ENCODE measurements at places on chromosomes 2 and 18.

DNA sequence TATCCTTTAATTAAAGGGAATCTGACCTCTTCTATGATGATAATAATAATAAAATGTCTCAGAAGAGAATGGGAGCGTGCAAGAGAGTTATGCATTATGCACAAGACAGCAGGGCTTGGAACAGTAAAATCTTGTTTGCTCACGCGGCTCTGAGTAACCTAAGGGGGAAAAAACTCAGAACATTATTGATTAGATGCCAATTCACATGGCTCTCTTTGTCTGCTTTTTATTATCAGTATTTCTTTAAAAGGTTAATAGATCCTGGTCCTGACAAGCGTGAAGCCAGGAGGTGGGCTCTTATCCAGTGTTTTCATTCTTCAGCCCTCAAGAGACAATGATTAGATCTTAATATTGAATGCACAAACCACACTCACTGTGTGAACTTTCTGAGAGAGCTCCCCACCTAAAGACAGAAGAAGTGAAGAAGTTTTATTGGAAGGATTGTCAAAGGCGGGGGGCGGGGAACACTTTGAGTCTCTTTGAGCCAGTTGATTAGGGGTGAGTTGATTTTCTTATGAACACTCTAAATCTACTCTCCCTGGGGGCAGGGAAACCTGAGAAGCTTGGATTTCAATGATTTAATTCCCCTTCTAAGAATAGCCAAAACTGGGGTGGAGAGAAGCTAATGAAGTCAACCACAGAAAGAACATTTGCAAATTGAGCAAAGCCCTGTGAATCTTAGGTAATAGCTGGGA is 127.5 kb upstream of the CTAGE1 start:
- DNase-seq = no peak

- no peak for DNase-seq
Observed at GRCh38 chr2:12732651-12733050, 15.9 kb downstream of the TRIB2 start.

DNA sequence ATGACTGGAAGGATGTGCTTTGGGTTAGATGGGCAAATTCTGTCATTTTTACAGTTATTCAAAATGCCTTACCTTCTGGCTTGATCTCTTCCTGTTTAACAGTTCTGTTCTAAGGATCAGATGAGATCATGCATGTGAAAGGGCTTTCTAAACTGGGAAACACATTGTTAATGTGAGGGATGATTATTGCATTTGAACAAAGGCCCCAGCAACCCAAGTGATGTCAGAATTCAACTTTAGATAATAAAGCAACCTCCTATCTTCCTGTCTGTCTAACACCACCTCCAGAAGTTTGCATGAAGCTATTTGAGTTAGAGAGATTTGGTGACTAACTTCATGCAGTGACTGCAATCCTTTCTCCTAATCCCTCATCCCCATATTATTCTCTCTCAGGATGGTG is 77.8 kb upstream of the B3GNT2 start:
- DNase-seq = no peak

GRCh38 chr2:168155046-168155445 is 92.3 kb downstream of the STK39 start:
- DNase-seq = no peak

DNA sequence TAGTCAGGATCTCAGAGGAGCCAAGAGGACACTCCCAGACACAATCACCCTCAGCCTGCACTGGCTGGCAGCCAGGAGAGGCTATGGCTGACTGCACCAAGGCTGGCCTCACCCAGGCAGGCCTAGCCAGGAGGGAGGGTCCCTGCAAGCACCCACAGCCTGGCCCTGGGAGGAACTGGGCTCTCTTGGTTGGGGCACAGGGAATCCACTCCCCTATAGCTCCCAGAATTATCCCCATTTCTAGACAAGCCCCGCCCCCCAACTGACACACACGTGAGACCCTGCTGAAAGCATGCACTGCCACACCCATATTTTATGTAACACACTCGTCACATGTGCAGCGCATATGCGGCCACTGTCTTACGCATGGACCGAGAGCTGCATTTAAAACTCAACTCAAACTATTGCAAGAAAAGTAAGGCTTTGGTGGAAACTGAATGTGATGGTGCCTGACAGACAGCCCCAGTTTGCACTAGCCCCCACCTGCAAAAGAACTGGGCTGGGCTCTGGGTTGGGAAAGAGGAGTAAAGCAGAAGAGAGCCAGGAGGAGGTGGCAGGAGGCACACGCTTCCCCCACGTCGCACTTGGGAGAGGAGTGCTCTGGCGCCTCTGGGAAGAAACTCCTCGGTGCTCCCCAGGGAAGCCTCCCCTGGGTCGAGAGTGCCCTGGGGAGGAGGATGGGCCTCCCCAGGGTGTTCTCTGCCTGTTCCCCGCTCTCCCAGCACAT is 28.9 kb upstream of the ARHGEF4 start:
- no peak for DNase-seq

DNA sequence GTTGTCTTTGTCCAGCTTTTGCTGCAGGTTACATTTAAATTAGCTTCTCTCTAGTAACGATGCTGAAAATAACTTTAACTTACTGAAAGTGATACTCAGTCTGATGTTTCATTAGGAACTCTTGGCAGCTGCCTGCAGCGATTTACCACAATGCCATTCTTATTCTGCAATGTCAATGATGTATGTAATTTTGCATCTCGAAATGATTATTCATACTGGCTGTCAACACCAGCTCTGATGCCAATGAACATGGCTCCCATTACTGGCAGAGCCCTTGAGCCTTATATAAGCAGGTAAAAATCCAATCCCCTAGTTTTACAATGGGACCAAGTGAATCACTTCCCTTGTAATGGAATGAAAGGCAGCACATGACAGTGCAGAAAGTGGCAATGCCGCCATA is 16.3 kb upstream of the MFF start:
- DNase-seq = no peak

DNA sequence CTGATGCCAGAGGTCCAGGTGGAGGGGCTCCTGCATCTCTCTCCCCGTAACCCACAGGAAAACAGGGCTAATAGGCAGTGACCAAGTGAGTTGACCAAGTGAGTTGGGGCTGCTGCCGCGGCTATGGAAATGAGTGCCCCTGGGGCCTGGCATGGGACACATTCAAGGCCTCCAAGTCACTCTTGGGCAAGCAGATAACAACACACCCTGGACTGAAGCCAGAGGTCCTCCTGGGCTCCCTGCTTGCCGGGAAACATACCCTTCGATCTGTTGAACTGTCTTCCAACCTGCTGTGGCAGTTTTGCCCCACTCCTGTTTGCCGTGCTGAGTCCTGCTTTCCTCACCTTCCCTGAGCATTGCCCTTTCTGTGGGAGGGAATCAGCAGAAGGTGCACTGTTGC is 89.2 kb downstream of the LIPG start:
- DNase-seq = no peak

GRCh38 chr2:233036162-233036838 is 3.8 kb downstream of the NEU2 start:
- DNase-seq = no peak

DNA sequence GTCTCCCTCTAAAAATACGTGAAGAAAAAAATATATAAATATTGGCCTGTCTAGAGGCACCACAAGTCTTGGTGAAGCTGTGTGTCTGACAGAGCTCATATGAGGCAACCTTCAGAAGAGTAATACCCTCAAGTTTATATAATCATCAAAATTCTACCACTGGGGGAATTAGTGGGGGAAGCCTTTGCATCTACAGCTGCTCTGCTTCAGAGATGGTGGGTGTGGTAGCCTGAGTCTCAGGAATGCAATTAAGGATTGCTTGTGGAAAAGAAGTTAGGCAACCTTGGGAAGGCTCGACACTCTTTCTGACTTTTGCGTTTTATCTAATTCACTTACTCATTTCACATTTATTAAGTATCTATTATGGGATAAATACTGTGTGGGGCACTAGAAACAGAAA is 17.4 kb downstream of the TPGS2 start:
- no peak for DNase-seq

GRCh38 chr2:133317178-133317577 is 251.1 kb downstream of the NCKAP5 start:
- DNase-seq = no peak

DNA sequence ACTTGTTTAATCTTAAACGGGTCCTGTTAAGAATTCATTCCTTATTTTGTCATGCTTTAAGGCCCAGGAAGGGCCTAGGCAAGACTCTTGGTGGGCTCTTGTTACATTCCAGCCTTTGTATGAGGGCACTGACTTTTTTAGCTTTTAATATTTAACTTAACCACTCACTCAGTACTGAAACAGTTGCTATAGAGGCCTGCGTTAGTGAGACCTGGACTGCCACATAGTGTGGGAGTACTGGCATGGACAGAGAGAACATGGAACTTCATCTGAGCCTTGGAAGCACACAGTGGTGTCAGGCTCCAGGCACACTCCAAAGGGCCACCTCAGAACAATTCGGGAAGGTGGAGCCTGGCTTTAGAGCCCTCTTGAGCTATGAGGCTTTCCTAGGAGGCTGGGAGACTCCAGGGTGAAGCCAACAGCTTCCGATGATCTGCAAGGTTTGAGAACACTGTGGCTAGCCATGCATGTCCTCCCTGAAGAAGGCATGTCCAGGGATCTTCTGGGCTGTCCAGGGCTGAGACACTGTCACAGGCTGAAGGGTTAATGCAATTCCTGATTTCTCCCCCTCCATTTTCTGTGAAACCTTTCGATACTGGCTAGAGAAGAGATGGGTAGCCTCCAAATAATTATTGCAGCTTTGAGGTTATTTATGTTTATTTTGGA is 155.4 kb upstream of the ACAA2 start:
- no peak for DNase-seq

GRCh38 chr2:68388358-68388757 is 23.3 kb downstream of the PLEK start:
- no peak for DNase-seq

GRCh38 chr18:9191658-9192256 is 55.2 kb downstream of the ANKRD12 start:
- DNase-seq = no peak

DNA sequence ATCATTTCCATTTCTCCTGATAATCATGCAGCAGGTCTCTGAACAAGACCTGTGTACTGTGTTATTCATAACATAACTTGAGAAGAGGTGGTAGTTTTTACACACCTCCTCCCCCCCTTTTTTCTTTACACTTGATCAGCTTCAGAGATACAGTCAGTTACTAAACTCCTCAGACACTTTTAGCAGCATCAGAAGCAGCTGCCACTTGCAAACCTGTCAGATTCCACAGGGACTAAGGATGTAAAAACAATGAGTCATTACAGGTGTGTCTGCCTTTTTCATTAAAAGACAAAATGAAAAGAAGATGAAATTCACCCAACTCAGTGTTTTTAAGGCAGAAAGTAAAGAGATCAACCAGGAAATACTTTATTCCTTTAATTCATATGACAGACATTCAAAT is 254.0 kb downstream of the NRXN1 start:
- DNase-seq = no peak

GRCh38 chr18:58537272-58538038 is 91.4 kb downstream of the ALPK2 start:
- no peak for DNase-seq

DNA sequence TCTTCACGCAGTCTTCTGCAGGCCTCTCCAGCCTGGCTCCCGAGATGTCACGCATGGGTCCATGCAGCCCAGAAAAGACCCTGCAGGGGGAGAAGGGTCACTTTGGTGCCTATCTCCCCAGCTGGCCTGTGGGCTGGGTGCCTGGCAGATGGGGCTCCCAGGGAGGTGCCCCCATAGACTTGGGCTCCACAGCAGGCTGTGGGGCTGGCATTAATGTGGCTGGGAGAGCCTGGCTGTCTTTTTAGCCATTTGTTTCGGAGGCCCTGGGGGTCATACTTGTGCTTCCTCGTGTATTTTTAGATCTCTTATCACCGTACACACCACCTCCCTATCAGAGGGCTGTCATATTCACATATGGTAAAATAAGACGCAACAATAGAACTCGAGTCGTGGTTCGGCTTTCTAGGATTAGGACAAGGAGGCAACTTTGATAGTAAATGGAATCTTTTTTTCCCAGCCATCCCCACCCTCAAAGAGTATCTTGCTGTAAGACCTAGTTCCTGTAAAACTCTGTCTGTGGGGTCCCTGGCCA is 74.5 kb downstream of the LRRFIP1 start:
- no peak for DNase-seq

- DNase-seq = no peak
Observed at GRCh38 chr2:128520791-128521190, 202.1 kb upstream of the HS6ST1 start.

GRCh38 chr2:183253441-183254130 is 129.3 kb downstream of the NUP35 start:
- no peak for DNase-seq

- DNase-seq = no peak
Observed at GRCh38 chr2:222671259-222672067, at the start of gene MOGAT1. Gene MOGAT1, plus strand, starts transcription at chr2:222671658. Its CDS starts 128 bp downstream, at chr2:222671786.

DNA sequence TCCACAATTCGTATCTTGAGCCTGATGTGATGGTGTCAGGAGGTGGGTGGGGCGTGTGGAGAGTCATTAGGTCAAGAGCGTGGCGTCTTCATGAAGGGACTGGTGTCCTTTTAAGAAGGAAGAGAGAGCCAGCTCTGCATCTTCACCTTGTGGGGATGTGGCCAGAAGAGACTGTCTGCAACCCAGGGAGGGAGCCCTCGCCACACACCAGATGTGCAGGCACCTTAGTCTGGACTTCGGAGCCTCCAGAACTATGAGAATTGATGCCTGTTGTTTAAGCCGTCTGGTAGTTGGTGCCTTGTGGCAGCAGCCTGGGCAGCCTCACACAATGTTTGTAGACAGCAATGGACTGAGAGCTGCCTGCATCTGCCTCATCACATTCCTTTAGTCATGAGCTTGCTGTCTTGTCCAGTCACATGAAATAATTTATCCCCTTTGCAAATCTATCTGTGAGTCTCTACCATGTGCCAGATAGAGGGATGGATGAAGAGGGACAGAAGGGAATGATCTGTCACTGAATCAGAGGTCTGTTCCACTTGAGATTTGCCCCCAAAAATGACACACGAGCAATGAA is 61.0 kb downstream of the MYT1L start:
- no peak for DNase-seq

DNA sequence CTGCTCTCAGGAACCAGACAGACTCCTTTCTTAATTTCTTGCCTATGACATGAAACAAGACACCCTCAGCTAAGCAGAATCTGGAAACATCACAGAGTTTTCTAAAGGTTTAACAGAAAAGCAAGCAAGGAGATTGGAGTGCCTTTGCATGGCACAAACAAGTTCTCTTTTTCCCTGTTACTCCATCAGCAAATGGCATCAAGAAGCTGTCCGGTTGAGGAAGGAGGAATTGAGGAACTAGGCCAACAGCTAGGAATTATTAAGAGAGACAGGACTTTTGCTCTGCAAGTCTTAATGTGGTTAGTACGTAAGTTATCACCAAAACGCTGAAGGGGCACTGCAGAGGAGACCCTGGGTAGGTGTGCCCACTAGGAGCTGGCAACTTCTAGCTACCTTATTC is 53.2 kb downstream of the NEB start:
- no peak for DNase-seq

GRCh38 chr2:88247531-88247930 is 77.4 kb downstream of the THNSL2 start:
- no peak for DNase-seq

GRCh38 chr2:226080334-226080733 is 680.8 kb downstream of the NYAP2 start:
- no peak for DNase-seq
